ENCODE measurements at places on chromosomes 3 and 15.

- no peak for DNase-seq
Observed at GRCh38 chr15:93553167-93553935, 464.3 kb upstream of the RGMA start.

GRCh38 chr15:99151156-99151555 lies 46.3 kb downstream of the SYNM start:
- DNase-seq: no peak

- DNase-seq: no peak
Observed at GRCh38 chr3:89098964-89099585, 8.3 kb upstream of the EPHA3 start.

- DNase-seq: no peak
Observed at GRCh38 chr3:38257583-38257982, 8.0 kb upstream of the SLC22A13 start.

DNA sequence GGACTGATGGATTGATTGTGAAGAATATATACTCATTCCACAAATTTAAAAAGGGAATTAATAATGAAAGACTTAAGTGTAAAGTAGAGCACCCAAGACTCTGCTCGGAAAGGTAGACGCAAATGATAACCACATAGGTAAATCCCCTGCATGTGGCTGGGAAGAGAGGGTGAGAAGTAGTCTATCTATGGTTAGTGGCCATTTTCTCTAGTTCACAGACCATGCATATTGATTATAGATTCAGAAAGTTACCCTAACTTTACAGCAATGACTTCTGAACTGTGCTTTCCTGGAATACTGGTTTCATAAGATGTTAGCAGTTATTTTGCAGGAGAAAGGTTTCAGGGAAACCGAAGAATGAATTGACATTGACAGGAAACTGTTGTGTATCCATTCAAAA lies 51.7 kb downstream of the CASR start:
- DNase-seq: no peak

DNA sequence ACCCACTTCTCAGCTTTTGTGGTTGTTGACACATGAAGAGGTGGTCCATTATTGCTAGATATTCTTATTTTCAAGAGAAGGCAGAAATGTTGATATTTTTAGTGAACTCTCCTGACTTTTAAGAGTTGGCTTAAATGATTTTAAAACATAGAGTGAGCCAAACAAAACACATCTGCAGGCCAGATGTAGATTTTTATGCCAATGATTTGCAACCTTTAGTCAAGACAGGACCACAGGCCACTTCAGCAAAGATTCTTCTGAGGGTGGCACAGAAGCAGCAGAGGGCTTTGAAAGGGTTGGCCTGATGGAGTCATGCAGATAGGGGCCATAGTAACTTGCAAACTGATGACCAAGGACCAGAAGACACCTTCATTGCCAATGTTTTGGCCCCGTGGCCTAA lies 276.5 kb upstream of the P2RY1 start:
- no peak for DNase-seq

DNA sequence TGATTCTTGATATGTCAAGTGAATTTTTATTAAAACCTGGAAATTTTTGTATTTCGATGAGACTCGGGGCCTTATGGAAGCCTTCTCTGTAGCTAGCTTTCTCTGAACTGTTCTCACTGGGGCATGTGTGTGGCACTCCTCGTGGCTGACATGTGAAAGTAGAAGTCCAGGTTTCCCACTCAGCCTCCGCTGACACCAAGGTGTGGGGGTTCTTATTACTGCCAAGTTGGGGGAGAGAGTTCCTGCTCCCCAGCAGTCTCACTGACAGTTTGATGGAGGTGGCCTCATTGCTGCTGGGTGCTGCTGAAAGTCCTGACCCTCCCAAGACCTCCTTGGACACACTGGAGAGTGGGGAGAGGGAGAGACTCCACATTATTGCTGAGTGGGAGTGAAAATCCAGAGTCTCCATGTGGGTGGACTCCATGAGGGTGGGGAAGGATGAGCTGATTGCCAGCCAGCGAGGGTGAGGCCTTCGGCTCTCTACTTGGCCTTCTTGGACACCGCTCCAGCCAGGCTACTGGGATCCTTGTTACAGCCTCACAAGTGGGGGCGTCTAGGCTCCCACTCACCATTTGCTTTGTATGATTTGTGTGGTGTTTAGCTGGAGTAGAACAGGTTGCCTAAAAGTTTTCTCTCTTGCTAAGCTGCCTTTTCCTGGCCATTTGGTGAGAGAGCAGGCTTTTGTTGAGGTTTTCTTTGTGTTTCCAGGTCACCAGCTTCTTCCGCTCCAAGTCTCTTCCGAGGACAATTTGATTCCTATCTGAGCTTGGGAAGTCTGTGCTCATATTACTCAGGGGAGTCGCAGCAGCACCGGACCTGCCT lies 64.1 kb downstream of the LSM3 start:
- DNase-seq: no peak

DNA sequence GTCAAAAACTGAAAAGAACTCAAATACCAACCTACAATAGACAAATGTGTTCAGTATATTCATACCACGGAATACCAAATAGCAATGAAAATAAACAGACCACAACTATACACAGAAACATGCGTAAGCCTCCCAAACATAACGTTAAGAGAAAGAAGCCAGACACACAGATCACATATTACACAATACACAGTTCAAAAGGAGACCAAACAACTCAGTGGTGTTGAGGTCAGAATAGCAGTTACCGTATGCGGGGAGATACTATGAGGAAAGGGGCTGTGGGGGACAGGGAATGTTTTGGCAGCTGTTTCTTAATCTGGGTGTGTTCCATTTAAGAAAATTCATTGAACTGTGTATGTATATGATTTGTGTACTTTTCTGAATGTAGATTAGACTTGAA lies 6.6 kb downstream of the OSBPL10 start:
- no peak for DNase-seq

- DNase-seq: no peak
Observed at GRCh38 chr3:188330138-188330537, 176.2 kb downstream of the LPP start.

DNA sequence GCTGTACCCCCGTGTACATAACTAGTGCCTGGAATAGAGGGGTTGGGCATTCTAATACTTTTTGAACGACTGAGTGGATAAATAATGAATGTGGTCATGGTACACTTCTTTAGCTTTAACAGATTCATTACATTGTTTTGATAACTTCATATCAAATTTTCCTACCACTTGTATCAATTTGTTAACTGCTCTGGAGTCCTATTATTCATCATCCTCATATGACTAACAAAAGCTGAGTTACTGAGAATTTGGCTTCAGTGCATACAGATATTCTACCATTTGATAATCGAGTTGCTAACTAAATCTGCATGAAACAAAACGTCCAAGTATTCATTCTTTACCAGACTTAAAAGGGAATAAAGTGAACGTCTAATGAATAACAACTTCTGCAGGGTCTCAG lies 31.7 kb downstream of the FRMD5 start:
- no peak for DNase-seq

DNA sequence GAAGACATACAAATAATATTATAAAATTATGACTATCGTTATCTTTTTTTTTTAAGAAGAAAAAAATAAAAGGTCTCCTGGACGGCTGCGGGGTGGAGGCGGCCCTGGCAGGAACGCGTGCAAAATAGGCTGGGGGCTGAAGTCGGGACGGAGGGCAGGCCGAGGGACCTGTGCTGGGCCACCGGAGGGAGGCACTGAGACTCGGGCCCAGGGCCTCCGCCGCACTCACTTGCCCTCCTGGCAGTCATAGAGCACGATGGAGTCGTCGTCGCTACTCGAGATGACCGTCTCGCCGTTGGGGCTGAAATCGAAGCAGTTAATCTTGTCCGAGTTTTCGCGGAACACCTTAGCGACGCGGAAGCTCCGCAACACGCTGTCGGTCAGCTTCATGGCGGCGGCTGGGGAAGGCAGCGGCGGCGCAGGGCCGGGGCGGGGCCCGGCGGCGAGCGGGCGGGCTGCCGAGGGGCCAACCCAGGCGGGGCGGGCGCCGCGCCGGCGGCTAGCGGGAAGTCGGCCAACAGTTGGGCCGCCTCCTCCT lies 408 bp downstream of the WDR82 start:
- no peak for DNase-seq

GRCh38 chr3:77348244-77348855 lies 308.5 kb downstream of the ROBO2 start:
- no peak for DNase-seq

GRCh38 chr15:40936709-40937666 lies 7.8 kb downstream of the DLL4 start:
- DNase-seq: no peak

Data from activated CD8-positive, alpha-beta memory T cell treated with anti-CD3 and anti-CD28 coated beads for 4 hours (primary cell).